Left cardiac atrium (tissue), 4 donors: ENCODE measurements at places on chromosomes 5 and 9.

DNA sequence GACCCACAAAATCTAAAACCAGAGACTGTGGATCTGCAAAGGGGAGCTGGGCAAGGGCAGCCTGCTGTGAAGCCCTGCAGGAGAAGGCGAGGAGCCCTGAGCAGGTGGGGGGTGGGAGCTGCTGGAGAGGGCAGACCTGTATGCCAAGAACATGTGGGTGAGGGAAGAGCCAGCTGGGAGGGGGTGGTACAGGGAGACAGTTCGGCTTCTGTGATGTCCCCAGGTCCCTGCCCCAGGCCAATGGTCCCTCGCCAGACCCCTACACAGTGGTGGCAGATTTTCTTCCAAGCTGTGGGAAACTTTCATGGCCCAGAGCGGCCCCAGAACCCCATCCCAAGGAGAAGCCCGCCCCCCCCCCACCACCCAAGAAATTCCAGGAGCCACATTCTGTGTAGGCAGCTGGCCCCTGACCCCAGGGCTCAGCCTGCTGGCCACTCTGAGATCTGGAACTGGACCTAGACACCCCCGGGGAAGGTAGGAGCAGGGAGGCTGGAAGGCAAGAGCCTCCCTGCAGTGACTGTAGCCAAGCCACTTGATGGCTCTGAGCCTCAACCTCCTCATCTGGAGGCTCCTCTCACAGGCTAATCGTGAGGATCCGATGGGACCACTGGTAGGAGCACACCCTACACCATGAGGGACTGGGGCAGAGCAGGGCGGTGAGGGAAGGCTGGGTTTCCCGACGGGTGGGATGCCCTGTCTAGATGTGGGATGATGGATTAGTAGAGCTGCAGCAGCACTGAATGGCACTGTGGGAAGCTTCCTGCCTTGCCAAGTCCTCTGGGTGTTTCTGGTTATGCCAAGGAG is 22.6 kb upstream of the CSF1R start:
- no peak for DNase-seq

GRCh38 chr5:44365345-44365744 is 23.9 kb downstream of the FGF10 start:
- DNase-seq: no peak

DNA sequence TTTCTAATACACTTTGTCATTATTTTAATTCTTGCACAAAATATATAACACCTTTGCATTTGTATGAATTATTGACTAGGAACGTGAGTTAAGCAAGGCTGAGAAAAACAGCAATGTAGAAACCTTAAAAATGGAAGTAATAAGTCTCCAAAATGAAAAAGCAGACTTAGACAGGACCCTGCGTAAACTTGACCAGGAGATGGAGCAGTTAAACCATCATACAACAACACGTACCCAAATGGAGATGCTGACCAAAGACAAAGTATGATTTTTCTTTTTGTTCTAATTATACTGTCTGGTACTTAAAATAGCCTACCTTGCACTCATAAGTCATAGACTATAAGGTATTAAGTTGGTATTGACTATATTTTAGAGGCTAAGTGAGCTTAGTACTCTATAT is 34.4 kb downstream of the RAD50 start:
- DNase-seq: no peak

- DNase-seq: no peak
These were observed 26.6 kb downstream of the MRPL22 start for GRCh38 chr5:154967421-154968024.

DNA sequence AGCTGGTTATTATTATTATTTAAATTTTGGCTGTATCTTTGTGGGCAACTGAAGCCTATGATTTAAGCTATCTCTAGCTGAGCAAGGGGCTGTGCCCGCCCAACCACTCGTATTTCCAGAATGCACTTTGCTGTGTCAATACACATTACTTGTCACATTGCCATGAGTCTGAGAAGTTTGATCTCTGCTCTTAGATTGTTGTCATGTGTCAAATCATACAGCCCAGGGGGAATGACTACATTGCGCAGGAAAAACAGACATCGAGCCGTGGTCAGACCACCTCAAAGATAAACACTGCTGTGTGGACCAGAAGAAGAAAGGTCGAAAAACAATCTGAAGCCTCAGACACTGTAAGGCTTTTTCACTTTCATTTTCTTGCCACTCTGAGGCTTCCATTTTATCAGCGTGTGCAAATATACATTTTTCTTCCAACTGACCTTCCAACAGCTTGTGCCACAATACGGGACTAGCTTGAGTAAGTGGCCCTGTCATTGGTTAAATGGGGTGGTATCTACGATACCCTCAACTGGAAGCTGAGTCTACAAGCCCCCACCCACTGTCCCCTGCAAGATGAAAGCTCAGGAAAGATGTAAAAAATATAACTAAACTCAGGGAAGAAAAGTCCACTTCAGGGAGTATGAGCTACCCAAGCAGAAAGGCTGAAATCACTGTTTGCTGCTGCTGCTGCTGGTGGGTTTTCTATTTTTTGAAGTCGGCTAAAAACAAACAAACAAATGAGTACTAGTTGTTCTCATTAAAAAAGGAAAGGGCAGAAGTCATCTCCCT is 603.0 kb downstream of the BNC2 start:
- DNase-seq: no peak

GRCh38 chr5:124631874-124632550 is 114.4 kb downstream of the ZNF608 start:
- no peak for DNase-seq

- no peak for DNase-seq
These were observed 12.3 kb upstream of the FCHSD1 start for GRCh38 chr5:141663506-141663905.

DNA sequence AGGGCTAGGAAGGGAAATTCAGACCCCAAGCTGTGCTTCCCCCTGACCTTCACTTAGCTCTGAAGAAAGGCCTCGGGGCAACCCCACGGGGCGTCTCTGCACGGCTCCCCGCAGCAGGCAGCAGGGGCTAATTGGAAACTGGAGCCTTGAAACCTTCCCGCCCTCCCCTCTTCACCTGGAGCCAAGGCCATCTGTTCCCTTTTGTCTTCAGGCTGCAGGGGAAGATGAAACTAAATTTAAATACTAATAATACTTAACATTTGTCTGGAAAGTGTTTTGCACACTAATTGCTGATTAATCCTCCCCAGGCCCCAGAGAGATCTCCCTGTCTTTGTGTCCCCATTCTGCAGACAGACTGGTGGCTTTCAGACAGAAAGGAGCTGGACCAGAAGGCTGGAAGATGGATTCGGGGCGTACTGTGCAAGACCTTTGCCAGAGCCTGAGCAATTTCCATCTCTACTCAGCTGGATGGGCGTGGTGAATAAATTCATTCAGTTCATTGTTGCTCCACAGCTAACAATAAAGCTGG is 34.1 kb upstream of the CPLX2 start:
- no peak for DNase-seq

GRCh38 chr9:105554042-105554441 is 3.9 kb upstream of the FKTN start:
- peak; percentile 54 for DNase-seq

GRCh38 chr9:133448487-133448972 is 11.2 kb upstream of the CACFD1 start:
- DNase-seq: no peak

- DNase-seq: no peak
These were observed 135.0 kb downstream of the PDE4D start for GRCh38 chr5:59758566-59758965.

DNA sequence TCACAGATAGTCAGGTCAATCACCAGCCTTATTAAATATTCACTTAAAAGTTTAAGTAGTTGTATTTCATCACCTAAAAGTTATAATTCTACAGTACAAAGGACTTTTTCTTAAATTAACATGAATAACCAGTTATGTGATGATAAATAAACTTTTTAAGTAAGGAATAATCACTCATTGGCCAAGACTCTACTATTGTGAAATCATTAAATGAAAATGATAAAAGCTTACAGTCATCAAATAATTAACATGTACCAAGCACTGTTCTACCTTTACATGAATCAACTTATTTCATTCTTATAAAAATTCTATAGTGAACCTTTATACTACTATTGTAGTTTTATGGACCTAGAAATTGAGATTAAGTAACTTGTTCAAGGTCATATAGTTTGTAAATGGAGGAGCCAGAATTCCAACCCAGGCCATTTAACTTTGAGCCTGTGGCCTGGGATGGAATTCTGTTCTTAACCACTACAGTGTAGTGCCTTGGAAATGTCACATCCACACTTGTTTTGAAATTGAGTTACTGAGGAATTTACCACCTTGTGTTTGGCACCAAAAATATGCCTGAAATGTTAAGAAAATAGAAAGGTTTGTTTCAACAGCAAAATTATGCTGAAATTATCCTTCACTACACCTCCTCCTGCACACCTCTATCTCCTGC is 32.8 kb upstream of the MSANTD3 start:
- no peak for DNase-seq

GRCh38 chr9:127915325-127915752 is 1.5 kb downstream of the ST6GALNAC4 start:
- peak; percentile 47 for DNase-seq

DNA sequence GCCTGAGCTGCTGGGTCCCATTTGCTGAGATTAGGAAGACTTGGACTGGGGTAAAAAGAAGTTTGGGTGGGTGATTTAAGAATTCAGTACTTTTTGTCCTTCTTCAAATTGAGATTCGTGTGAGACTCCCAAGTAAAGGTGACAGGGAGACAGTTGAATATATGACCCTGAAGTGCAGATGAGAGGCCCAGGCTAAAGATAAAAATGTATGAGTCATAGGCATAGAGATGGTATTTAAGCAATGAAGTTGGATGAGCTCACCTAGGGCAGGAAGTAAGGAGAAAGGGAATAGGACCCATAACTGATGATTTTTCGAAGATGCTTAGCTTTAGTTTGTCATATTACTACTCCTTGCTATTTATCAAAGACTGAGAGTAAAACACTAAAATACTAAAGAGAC is 255.9 kb upstream of the ADRA1B start:
- no peak for DNase-seq

DNA sequence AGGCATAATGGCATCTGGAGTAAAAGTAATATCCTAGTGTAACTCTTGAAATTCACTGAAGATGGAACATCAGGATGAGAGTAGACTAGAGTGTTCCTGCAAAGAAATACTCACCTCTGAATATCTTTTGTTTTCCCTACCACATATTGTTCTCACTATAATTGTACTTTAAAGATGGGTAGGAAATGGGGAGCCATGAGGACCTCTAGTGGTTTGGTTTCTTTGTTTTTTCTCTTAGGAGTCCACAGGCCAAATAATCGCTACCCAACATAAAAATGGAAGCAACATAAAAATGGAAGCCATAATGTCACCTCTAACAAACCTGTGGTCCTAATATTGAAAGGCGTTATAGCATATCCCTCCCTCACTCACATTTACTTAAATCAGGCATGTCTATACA is 2375.8 kb downstream of the MAT2B start:
- no peak for DNase-seq

GRCh38 chr5:176803943-176804498 is 6.3 kb upstream of the UNC5A start:
- DNase-seq: no peak

DNA sequence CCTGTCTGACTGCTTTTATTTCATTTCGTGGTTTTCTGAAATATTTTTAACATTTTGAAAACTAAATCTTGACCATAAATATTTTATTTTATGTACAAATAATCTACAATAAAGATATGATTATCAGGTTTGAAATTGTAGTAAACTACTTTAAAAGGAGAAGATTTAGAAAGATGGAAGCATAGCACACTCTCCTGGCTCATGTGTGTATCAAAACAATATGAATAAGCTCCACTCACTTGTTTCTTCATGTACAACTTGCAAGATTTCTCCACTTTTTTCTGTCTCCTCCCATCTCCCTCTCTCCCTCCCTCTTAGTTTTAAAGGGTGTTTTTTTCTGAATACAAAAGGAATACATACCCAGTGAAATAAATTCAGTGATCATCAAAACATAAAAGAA is 15.4 kb upstream of the VPS13A start:
- DNase-seq: no peak

GRCh38 chr9:71725590-71726338 is 42.5 kb downstream of the CEMIP2 start:
- no peak for DNase-seq

DNA sequence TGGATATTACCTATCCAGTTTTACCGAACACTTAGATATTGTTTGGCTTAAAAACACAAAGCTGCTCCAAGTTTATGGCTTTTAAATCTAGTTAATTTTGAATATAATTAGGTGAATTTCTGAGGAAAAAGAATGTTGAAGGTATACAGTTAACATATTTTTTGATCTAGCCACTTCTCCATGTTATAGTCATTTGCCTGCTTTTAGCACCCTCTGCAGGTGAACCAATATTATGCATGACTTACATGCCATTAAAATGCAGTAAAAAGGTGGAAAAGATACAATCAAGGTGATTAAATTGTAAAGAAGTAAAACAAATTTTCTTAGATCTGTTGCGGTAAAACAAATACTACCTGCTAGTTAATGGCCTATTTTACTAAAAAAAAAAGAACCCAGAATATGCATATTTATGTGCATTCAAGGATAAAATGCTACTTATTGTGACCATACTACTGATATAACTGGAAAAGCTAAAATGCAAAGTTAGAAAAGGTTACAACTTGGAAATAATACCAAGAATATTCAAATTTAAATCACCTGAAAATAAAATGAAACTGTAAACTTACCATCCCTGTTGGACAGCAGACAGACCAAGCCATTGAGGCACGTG is 132.1 kb downstream of the AP3B1 start:
- DNase-seq: no peak

DNA sequence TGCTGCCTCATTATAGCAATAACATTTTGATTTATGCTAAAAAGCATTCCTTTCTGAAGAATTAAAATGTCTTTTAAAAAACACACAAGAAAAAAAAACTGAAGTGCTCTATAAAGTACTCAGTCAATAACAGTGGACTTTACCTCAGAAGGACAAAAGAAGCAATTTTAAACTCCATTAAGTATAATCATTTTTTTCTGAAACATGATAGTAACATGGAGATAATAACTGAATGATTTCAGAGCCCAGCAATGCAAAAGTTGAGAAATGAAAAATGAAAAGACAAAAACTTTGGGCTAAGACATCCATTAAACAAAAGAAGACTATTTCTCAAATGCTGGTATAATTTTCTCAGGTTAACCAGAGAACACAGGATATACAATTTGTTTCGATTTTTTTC is 78.7 kb downstream of the RFX3 start:
- no peak for DNase-seq

DNA sequence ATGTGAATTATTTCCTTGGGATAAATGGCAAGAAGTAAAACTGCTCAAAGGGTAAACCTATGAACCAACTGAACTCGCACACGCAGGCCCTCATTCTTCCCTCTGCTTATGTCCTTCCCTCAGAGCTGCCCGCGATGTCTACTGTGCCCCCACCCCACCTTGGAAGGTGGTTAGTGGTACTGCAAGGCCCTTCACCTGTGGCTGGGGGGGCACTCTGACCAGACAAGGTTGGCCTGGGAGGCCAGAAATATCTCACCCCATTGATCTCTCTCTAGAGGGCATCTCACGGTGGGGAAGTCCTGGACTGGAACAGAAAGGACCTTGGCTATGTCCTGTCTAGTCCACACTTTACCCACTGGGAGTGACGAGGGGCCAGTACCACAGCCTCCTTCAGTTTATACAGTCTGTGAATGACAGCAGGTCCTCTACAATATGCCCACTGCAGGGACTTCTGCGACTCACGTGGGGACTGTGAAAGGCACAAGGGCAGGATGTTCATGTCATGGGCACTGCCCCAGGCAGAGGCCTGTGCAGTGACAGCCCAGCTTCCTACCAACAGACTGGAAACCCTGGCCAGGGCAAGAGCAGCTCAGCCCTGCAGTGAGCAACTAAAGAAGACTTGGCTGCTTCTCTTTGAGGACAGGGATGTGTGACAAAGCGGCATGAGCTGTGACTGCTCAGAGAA is 56.8 kb upstream of the SYNPO start:
- no peak for DNase-seq

GRCh38 chr9:74589576-74589975 is 92.4 kb downstream of the RORB start:
- DNase-seq: no peak
